ENCODE measurements at places on chromosomes 3 and 15.

DNA sequence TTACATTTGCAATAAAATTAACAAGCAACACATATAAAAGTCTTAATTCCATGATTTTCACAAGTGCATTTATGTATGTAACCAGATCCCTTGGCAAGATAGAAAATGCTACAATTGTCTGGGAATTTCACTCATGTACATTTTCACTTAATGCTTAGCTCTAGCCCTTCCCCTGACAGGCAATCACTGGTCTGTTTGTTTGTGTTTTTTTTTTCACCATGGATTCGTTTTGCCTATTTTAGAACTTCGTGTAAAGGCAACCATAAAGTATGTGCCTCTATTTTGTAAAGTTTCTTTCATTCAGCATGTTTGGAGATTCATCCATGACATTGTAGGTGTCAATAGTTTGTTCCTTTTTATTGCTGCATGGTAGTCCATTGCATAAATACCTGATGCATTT is 260.9 kb upstream of the SLCO3A1 start:
- no peak for DNase-seq

GRCh38 chr15:48833526-48834239 is 22.8 kb upstream of the CEP152 start:
- no peak for DNase-seq

GRCh38 chr3:130834476-130834875 is 59.4 kb upstream of the ATP2C1 start:
- DNase-seq: no peak

DNA sequence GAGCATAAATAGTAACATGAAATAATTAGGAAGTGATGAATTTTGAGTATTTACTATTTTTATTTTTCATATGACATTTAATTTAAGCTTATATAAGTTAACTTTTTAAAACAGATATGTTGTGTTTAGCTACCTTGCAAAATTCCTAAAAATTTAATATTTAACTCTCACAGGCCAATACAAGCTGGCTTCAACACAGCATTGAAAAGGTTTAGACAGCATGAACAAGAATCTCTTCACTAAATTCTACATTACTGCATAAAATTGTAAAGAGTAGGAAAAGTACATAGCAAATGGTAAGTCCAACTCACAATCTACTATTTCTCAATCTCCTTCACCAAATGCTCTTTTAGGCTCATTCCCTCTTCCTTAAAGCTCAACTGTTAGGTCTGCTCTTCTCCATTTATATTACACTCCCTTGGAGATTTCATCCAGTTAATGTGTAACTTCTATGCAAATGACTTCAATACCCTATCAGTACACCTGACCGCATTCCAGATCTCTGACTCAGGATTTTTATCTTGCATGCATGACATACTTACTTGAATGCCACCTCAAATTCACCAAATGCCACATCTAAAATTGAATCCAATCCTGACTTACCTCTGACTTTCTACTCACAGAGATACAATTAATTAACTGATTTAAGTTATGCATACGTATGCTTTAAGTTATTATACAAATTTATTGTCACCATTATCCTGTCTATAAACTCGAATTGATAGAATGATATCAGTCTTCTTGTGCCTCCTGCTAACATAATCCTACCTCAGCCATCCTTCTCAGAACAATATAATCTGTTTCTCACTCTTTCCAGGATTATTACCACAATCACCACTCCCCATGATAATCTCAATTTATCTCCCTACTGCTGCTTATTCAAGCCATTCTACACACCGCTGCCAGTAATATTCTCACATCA is 127.0 kb downstream of the STAG1 start:
- DNase-seq: no peak

- DNase-seq: no peak
Observed at GRCh38 chr15:64216730-64217428, 54.1 kb upstream of the PPIB start.

GRCh38 chr3:24538891-24539290 is 44.2 kb upstream of the THRB start:
- DNase-seq: no peak

- no peak for DNase-seq
Observed at GRCh38 chr3:160719710-160720109, 36.3 kb upstream of the PPM1L start.

GRCh38 chr3:186115239-186115996 is 6.5 kb upstream of the ETV5 start:
- no peak for DNase-seq

- no peak for DNase-seq
Observed at GRCh38 chr3:33980252-33980651, 181.8 kb downstream of the PDCD6IP start.

DNA sequence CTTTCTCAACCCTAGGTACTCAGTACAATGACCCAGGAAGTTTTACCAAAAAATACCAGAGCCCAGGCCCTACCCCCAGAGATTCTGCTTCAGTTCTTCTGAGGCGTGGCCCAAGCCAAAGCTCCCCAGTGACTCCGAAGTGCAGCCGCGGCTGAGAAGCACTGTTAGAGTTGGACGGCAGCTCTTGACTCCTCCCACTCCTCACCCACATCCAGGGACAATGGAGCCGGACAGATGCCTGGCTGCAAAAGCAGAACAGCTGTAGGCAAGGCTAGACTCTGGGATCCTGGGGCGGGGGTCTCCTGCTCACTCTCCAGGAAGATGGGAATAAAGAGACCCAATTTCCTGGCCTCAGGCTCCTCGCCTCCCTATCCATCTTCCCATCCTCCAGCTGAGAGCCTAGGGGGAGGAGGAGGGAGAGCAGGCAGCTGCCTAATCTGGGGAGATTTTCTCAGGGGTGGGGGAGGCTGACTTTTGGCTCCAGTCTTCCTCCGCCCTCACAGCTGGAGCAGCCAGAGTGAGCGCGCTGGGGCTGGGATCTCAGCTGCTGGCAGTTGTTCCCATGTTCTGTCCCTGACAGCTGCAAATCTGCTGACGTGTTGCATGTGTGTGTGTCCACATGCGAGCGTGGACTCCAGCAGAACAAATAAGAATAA is 223.8 kb downstream of the OPA1 start:
- no peak for DNase-seq

Measured in stimulated activated CD8-positive, alpha-beta memory T cell treated with anti-CD3 and anti-CD28 coated beads, Interleukin-2, amount 100 ng/mL, for 48 hours (primary cell).